NCI-H748 treated with DMSO at 0.1 percent for 48 hours (cell line): ENCODE measurements at places on chromosomes 7 and 10.
A peak's percentile ranks its signal among the peaks of the same experiment; 100 is the strongest.

GRCh38 chr10:127976701-127977356 lies 69.9 kb downstream of the PTPRE start:
- DNase-seq, result no peak

GRCh38 chr7:98930921-98931320 lies 52.6 kb downstream of the TRRAP start:
- no peak for DNase-seq

- DNase-seq, result no peak
These were observed 47.2 kb downstream of the EXOC4 start for GRCh38 chr7:133300088-133300487.

DNA sequence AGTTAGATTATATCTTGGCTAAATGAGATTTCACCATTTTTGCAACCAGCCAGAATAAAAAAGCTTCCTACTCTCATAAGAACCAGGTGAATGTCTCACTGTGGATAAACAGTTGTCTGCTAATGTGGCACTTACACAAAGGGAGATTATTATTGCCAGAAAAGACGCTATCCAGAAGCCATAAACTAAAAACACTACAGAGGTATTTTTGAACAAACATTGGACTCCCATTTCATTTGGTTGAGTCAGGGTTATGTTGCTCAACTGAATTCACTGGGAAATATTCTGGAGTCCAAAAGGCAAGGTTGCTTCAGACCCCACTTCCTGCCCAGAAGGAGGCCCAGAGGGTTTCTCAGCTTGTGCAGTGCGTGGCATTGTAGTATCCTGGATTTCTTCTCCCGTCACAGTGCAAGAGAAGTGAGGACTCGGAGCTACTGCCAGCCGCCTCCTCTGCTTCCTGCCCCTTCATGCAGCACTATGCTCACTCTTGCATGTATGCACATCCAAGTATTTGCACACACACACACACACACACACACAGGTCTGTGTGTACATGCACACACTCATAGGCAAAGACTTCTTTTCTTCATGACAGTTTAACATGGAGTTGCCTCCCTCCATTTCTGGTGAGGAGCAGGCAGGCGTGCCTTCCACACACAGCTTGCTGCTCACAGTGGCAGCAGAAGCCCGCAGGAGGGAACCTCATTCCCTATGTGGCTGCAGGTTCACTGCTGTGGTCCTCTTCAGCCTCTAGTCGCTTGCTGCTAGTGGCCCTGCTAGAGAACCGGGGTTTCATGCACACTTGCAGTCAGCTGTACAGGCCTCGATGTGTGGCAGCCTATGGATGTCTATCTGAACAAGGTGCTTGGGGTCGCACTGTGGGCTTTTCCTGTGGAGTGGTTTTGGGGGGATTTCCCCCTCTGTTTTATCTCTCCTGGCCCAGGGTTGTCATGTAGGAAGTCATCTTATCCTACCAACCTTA lies 10.1 kb downstream of the DENND10 start:
- DNase-seq, result no peak

- DNase-seq, result no peak
These were observed 69.5 kb downstream of the GBF1 start for GRCh38 chr10:102314801-102315200.

DNA sequence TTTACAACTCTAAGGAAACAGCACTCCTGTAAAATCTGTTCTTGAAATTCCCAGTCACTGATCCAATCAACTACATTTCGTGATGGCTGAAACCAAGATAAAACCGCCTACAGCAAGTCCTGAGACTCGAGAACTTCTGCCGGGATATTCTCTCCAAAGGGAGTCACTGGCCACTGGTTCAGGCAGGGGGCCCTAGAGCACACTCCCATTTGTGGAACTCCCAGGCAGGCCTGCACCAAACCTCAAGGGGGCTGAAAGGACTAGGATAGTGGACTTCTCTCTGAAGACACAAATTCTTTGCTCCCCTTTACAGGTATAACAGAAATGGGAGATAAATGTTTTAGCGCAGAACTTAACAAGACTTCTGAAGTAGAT lies 16.3 kb downstream of the CYTH3 start:
- no peak for DNase-seq

- DNase-seq, result peak; percentile 10
These were observed 11.9 kb upstream of the OPALIN start for GRCh38 chr10:96370584-96371157.

DNA sequence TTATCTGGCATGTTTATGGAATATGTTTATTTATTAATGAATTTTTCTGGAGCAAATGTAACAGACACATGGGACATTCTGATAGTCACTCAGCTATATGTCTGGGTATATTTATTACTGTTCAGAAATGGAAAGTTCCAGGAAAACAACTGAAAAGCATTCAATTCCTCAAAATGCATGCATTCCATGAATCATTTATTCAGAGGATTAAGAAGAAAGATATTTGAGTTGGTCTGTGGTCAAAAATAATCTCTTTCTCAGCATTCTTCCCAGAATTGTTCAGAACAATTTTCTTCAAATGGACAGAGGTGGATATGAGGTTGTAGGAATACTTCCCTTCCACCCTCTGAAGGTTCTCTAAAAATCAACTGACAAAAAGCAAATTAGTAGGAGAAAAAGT lies 97.6 kb upstream of the ITGB1 start:
- no peak for DNase-seq
